Activated CD4-positive, alpha-beta memory T cell treated with anti-CD3 and anti-CD28 coated beads, Interleukin-2, amount 10 ng/mL, durations not matched to agents 7 days and 5 days (primary cell): ENCODE measurements at places on chromosomes 4 and X. TPM values are rescaled to one million over a fixed set of nuclear protein-coding genes. Genes with fewer than 3 reads are reported as not detected.

- no peak for DNase-seq
- H3K27ac ChIP-seq: no peak overlapping the region
- peaks cover 63% of the 10 kb centered on the region for H3K4me1 ChIP-seq
Observed at GRCh38 chr4:10007793-10008608, 13.3 kb downstream of the SLC2A9 start.

DNA sequence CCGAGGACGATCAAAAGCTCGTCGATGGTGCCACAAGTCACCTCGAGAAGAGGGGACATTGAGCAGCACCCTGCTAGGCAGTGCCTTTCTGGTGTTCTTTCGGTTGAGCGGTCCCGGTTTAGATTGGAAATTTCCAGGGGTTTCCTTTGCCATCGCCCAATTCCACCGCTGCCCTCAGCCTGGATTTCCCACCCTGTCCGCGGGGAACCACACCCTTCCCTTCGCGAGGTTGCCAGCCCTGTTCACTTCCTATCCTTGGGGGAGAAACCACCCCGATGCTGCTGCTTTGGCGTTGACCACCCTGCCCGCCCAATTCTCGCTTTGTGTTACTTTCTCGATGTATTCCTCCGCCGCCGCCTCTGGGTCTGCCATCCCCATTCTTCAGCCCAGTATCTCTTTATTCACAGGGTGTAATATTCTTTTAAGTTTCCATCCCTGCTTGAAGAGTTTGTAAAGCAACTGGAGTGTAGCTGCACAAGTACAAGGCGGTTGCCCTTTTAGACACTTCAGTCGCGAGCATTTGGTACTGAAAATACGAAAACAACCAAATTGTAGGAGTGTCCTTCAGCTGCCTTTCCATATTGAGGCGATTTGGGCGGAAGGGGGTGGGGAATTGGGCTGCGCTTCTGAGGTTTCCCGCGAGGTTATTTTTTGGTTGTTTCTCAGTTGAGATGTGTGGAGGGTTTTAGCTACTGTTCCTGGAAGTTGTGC, 1.1 kb downstream of the OGT start:
- H3K27me3 ChIP-seq: no peaks in the 10 kb centered on the region
- DNase-seq: peak; percentile 78
- H3K4me1 ChIP-seq: peaks cover 27% of the 10 kb centered on the region
- peak overlapping the region; percentile 99 for H3K27ac ChIP-seq

The IL15 gene
- total RNA-seq: 3.9 TPM

- H3K4me1 ChIP-seq: peaks cover 35% of the 10 kb centered on the region
- H3K27me3 ChIP-seq: no peaks in the 10 kb centered on the region
- no peak for DNase-seq
- H3K4me3 ChIP-seq: no peak overlapping the region
- H3K27ac ChIP-seq: no peak overlapping the region
- H3K36me3 ChIP-seq: peaks cover 9% of the 10 kb centered on the region
Observed at GRCh38 chr4:151992332-151993154, 231.7 kb upstream of the GATB start.

The PNMA5 gene
- total RNA-seq: 0.23 TPM

The TRPC5OS gene
- total RNA-seq: not detected
